ENCODE measurements at places on chromosomes 1 and 21.

DNA sequence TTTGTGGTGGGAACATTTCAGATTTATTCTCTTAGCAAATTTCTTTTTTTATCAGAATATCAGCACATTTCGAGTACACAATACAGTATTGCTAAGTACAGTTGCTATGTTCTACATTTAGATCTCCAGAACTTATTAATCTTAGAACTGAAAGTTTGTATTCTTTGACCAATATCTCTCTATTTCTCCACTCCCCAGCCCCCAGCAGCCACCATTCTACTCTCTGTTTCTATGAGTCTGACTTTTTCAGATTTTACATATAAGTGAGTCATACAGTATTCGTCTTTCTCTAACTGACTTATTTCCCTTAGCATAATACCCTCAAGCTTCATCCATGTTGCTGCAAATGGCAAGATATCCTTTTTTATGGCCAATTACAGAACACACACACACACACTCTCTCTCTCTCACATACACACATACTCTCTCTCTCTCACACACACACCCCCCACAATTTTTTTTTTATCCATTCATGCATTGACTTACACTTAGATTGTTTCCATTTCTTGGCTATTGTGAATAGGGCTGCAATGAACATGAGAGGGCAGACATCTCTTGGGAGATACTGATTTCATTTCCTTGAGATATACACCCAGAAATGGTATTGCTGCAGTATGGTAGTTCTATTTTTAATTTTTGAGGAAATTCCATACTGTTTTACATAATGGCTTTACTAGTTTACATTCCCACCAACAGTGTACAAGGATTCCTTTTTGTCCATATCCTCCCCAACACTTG is 15.7 kb downstream of the RPTN start:
- DNase-seq = no peak

DNA sequence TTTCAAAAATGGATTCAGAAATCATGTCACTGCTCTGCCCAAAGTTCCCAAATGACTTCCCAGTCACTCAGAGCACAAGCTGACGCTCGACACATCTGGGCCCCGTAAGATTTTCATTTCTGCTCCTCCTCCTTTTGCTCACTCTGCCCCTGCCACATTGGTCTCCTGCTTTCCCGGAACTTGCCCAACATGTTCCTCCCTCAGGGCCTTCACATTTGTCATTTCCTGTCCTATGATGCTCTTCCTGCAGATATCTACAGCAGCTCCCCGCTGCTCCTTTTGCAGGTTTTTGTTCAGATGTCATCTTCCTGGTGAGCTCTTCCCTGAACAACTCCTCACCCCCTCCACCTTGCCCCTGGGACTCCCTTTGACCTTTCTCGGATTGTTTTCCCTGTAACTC is 58.5 kb upstream of the IVNS1ABP start:
- DNase-seq = no peak

GRCh38 chr1:56065729-56066128 is 513.6 kb downstream of the PLPP3 start:
- DNase-seq = no peak

DNA sequence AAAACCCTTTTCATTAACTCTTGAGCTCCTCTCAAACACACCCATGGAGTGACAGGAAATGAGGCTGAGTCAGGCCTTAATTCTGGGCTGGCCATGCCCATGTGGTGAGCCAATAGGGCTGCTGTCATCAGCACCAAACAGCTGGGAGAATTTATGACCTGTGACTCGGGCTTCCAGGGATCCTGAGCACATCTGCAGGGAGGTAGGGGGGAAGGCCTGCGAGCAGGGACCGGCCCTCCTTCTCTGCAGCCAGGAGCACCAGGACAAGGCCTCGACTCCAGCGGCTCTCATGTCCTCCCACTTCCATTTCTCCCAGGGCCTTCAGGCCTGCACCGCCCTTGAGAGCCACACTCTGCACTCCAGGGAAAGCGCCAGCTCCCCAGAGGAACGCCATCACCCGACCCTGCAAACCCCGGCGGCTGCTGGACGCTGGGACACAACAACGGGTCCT is 14.6 kb downstream of the RIPK4 start:
- DNase-seq = peak; percentile 7

DNA sequence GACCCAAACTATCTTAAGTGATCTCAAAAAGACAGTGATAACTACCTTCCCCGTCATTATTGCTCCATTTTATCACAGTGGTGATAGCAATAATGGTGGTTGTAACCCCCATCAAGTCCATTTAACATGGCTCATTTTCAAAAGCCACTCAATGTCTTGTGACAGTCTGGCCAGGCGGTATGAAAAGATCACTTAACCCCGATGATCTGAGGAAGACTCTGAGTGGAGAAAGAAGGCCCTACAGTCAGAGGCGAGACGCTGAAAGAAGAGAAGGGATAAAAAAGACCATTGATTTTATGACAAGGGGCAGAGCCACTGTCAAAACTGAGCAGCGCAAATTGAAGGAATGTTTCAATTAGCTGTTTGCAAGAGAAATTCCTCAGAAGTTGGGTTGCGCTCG is 417.2 kb upstream of the PBX1 start:
- no peak for DNase-seq

DNA sequence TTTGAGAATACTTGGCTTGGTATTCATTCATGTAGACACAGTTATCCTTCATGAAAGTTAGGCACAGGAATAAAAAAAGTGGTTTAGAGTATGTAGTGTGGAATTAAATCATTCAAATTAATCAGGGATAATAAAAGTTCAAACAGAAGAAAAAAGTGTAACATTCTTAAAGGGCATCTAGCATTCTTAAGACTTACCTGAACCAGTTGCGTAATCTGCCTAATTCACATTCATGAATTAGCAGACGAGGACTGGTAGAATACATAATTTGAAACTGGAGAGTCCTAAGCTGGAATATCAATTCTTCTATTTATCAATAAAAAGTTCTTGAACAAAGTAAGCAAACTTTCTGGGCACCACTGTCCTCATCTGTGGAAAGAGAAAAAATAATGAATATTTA is 157.0 kb upstream of the DEPDC1 start:
- no peak for DNase-seq

DNA sequence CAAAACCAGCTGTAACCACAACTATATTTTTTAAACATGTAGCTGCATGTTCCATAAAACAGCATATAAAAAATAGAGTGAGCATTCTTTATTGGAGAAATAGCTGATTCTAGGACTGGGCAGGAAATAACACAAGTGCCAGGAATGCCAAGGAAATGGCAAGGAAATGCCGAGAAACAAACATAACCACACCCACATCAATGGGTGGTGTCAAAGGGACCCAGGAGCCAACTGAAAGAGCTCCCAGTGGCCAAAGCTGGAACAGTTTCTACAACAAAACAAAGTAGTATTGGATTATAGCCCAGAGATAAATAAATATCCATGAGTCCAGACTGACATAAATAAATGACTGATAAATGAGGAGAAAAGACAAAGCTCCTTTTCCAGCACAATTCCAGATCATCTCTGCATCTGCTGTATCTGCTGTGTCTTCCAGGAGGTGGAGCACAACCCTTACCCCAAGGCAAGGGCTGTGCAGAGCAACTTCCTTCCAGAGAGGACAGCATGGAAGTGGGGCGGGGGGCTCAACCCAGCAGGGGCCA is 28.1 kb downstream of the ADARB1 start:
- peak; percentile 56 for DNase-seq

DNA sequence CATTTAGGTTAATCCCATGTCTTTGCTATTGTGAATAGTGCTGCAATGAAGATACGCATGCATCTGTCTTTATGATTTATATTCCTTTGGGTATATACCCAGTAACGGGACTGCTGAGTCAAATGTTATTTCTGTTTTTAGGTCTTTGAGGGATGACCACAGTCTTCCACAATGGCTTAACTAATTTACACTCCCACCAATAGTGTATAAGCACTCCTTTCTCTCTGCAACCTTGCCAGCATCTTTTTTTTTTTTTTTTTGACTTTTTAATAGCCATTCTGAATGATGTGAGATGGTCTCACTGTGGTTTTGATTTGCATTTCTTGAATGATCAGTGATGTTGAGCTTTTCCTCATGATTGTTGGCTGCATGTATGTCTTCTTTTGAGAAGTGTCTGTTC is 33.5 kb downstream of the ASH1L start:
- DNase-seq = no peak

- DNase-seq = no peak
Measured at GRCh38 chr1:233019778-233020325, 69.4 kb downstream of the NTPCR start.

DNA sequence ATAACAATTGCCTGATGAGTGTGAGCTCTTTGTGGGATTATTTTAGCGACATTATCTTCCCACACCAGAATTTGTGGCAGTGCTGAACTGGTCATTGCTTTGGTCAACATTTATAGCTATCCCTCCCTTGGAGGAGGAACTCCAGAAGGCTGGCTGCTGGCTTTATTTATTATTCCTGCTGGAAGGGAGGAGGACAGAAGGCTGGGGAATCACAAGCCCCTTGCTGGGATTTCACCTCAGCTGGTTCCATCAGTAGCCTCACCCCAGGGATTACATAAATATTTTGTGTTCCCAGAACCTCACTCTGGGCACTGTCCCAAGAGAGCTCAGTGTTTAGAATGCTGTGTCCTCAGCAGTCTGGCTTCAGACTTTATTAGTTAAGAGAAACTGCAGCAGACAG is 102.8 kb upstream of the C1orf21 start:
- no peak for DNase-seq

- DNase-seq = no peak
Measured at GRCh38 chr1:222416001-222416791, 131.7 kb downstream of the HHIPL2 start.

DNA sequence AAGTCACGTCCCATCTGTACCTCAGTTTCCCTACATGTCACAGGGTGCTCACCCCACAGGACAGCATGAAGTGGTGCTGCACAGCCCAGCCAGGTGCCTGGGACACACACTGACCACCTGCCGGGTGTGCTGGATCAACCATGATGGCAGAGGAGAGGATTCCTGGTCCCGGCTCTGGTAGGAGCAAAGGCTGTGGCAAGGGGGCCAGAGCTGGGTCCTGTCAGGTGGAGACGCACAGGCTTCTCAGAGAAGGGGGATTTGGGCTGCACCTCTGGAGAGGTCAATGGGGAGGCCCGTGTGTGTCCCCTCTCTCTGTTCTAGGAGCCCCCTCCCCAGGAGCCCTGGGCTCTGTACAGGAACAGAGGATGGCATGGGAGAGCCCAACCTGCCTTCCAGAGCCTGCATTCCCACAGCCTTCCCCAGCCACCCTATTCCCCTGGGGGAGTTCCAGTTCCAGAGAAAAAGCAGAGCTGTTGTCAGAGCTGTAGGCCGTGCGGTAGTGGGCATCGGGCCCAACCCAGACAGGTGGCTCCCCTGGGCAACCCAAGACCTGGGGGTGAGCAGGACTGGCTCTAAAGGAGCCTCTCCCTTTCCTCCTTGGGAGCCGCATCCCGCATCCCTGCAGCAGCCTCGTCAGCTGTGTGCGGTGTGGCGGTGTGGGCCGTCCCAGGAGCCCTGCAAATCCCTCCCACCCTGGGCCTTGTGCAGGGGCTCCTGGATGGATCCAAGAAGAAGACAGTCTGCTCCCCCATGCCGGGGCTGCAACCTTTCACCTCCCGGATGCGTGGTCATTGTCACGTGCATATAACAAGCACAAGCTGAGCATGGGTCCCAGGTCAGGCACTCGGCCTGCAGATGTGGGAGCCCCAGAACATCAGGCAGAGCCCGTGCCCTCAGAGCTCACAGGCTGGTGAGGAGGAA is 2.9 kb upstream of the TFF3 start:
- DNase-seq = no peak

- DNase-seq = no peak
Measured at GRCh38 chr1:231724041-231724440, 97.5 kb downstream of the DISC1 start.

- DNase-seq = no peak
Measured at GRCh38 chr1:223143537-223144248, 645 bp upstream of the TLR5 start.

GRCh38 chr1:18707696-18708257 is 77.1 kb downstream of the PAX7 start:
- no peak for DNase-seq

- no peak for DNase-seq
Measured at GRCh38 chr21:20639026-20639425, 359.2 kb upstream of the NCAM2 start.

DNA sequence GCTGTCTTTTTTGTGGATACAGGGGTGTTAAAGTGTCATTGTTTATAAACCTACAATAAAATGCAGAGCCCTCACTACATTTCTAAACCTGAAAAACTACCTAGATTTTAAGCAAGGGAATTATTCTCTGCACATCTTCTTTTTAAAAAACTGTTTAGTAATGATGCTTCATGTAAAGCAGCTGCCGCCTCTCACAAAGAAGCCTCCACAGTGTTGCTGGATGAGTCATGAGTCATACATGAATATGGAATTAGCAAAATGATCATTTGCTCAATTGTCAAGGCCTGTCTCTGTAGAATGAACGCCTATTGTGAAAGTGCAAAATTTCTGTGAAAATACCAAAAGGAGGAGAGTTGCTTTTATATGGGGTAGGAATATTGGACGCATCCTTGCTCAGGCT is 259.5 kb upstream of the CHRM3 start:
- DNase-seq = no peak

GRCh38 chr1:205004351-205004750 is 38.7 kb upstream of the CNTN2 start:
- no peak for DNase-seq

GRCh38 chr1:19091196-19091953 is 118.7 kb downstream of the UBR4 start:
- no peak for DNase-seq

GRCh38 chr1:165697881-165698760 is at the start of gene ALDH9A1:
ALDH9A1 (minus strand) TSS chr1:165698562; CDS start chr1:165698558, 4 bp downstream.
- DNase-seq = peak; percentile 92

DNA sequence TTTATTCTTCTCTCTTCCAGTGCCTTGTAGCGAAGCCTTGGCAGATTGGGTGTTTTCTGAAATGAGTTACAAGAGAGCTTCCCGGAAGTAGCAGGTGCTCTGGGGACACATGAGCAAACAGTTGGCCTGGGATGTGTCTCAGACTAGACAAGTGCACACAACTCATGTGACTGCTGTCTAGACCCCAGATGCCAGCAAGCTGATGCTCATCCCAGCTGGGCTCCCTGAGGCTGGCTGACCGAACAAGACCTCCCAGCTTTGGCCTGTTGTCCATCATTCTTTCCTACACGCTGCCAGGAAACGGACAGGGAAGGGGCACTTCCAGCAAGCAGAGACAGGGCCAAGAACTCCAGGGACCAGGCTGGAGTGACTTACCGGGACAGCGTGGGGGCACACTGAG is 18.7 kb upstream of the CSF1 start:
- no peak for DNase-seq

- DNase-seq = no peak
Measured at GRCh38 chr1:111219557-111220286, 7.8 kb upstream of the CHI3L2 start.
